ENCODE measurements at places on chromosomes 2 and 18. TPM values are rescaled to one million over a fixed set of nuclear protein-coding genes. Genes with fewer than 3 reads are reported as not detected.

Gene IL18R1
- total RNA-seq: 1.3 TPM

Gene MC4R
- not detected for total RNA-seq

Gene PCARE
- total RNA-seq: 0.11 TPM

Gene ERBB4
- 13.8 TPM for total RNA-seq

Gene CABYR
- 0.59 TPM for total RNA-seq

Gene ZBTB7C
- 8.0 TPM for total RNA-seq

Gene ANKRD62
- total RNA-seq: not detected

Gene ST8SIA3
- 0.35 TPM for total RNA-seq

Gene GALR1
- 0.08 TPM for total RNA-seq

Gene CDH20
- total RNA-seq: 0.08 TPM

Gene SERPINB7
- total RNA-seq: not detected

Gene ZNF396
- 1.0 TPM for total RNA-seq

Gene FKBP7
- total RNA-seq: 6.5 TPM

Gene ABCB11
- 0.03 TPM for total RNA-seq

Gene CRYBA2
- total RNA-seq: not detected

Gene MAP3K19
- total RNA-seq: not detected

Gene ZSWIM2
- total RNA-seq: not detected

Gene PSTPIP2
- total RNA-seq: 1.3 TPM

Gene PLCD4
- total RNA-seq: 0.67 TPM

Gene RBKS
- 3.9 TPM for total RNA-seq

Gene FBXO48
- total RNA-seq: 0.92 TPM

Gene ALLC
- not detected for total RNA-seq

Gene VAMP5
- 27.9 TPM for total RNA-seq

Gene UGT1A5
- total RNA-seq: not detected

Gene ALK
- total RNA-seq: not detected

Gene UGT1A8
- not detected for total RNA-seq

Gene MRPL33
- 258 TPM for total RNA-seq

Gene SLC14A1
- total RNA-seq: 12.4 TPM

Gene IFT172
- 18.7 TPM for total RNA-seq

Gene MOGAT1
- total RNA-seq: 0.24 TPM

Gene GPBAR1
- total RNA-seq: 1.2 TPM

Gene MROH2A
- not detected for total RNA-seq

Gene NEU4
- total RNA-seq: not detected

Gene PREPL
- total RNA-seq: 82.1 TPM

Gene TNS1
- 870 TPM for total RNA-seq

Gene KCNG2
- total RNA-seq: 0.32 TPM

Gene TRPM8
- 0.73 TPM for total RNA-seq

Gene GRB14
- total RNA-seq: 2.2 TPM

Gene ZAP70
- total RNA-seq: 1.2 TPM

Gene TRABD2A
- total RNA-seq: 0.54 TPM

Gene RND3
- 46.9 TPM for total RNA-seq

Gene SLC25A12
- total RNA-seq: 91.2 TPM

Gene PAX8
- total RNA-seq: 0.35 TPM

Gene CHMP1B
- 28.2 TPM for total RNA-seq

Gene FOXD4L1
- total RNA-seq: not detected

Gene STON1
- total RNA-seq: 6.7 TPM

Gene AGXT
- not detected for total RNA-seq

Gene PAIP2B
- 30.7 TPM for total RNA-seq

Gene STARD6
- total RNA-seq: not detected

Gene SNORC
- 1.1 TPM for total RNA-seq

Gene POLR1A
- total RNA-seq: 24.3 TPM

Gene PDE1A
- 9.6 TPM for total RNA-seq

Gene SP5
- 0.92 TPM for total RNA-seq

Gene NGEF
- total RNA-seq: 0.24 TPM

Gene CHST9
- not detected for total RNA-seq
